ENCODE measurements at places on chromosomes 2 and 18.

- DNase-seq: no peak
These were observed 45.7 kb downstream of the HDAC4 start for GRCh38 chr2:239355139-239355538.

DNA sequence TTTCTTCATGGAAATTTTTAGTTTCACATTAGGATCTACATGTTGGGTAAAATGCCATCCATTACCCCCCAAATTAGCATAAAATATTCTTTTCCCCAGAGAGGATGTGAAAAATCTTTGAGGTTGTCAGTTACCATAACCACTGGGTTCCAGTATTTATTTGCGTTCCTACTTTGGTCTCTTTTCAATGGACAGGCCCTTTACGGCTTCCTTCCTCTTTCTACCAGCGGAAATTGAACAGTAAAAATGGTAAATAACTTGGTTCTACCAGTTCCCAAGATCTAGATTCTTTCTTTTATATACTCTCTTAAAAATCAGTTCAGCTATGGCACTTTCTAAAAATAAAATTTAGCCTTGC is 169.2 kb upstream of the APCDD1 start:
- no peak for DNase-seq

DNA sequence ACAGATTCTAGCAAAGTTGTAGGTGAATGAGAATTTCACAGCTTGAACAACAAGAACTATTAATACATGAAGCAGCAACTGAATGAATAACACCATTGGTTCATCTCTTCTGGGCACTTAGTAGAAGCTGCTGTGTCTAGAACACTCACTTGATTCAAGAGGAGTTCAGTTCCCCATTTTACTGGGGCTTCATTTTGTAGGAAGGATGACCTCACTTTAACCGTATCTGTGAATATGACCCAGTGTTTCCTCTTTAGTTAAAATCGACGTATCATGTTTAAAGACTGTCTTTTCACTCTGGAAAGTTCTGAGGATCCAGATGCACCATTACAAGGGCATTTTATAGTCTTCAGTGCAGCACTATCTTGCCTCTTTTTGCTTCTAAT is 47.8 kb downstream of the LRRTM1 start:
- no peak for DNase-seq

DNA sequence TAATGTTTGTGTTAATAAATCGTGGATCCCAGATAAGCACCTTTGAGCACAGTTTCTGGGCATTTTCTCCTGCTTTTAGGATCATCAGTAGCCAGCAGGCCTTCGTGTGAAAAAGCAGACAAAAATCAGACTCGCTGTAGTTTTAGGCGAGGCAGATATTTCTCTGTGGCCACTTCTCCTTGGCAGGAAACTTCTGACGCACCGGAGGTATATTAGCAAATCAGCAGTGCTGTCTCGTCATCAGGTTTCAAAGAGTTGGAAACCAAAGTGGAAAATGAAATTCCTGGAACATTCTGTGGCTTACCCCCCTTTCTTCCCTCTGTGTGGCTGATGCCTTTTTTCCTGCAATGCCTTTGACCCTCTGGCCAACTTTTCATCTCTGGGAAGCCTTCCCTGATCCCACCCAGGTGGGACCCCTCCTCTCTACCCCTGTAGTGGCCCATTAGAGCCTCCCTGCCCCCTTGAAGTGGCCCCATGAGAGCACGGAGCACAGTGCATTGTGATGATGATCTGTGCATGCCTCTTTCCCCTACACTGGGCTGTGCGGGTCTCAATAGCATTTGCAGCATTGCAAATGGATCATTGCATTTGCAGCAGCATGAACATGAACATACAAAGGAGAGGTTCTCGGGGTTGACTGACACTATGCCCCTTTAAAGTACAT is 93.3 kb downstream of the RNF144A start:
- no peak for DNase-seq

GRCh38 chr2:10638093-10638492 is 51.7 kb downstream of the NOL10 start:
- no peak for DNase-seq

DNA sequence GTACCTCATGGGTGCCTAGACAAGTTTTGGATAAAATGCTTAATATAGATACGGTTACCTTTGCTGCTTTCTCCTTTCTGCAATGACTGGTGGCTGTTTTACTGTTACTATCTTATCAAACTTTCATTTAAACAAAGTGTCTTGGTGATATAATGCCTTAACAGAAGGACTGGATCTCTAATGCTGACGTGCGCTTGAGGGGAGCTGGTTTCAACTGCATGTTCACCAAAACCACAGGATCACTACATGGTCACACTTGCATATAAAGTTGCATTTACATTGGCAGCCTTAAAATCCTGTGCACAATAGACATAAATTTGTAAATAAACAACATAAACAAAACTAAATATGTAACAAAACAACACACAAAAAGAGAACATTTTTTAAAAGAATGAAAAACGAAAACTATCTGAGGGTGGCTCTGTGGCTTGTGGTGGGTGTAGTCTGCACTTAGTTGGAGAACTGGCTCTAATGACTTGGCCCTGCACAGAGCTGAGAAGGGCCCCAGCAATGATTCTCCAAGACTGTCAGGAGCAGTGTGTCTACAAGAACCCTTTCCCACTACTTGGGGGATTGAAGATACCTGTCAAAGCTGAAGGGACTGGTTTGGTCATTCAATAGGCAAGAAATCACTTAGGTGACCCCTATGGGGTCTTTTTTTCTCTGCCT is 135.5 kb downstream of the UXS1 start:
- DNase-seq: no peak

- no peak for DNase-seq
These were observed 791.3 kb upstream of the CHAC2 start for GRCh38 chr2:52976143-52976949.

DNA sequence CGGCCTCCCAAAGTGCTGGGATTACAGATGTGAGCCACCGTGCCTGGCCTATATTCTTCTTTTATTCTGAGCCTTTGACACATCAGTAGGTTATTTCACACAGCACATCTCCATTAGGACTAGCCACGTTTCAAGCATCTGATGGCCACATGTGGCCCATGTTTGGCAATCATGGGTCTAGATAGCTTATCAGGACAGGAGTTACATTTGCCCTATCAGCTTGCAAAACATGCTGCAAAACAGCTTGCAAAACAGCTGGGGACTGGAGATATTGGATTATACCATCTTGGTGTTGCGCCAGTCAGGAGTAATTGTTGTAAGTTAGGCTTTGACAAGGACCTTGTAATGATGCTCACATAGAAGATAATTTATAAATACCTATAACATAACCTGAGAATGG is 94.9 kb downstream of the GBX2 start:
- DNase-seq: no peak

DNA sequence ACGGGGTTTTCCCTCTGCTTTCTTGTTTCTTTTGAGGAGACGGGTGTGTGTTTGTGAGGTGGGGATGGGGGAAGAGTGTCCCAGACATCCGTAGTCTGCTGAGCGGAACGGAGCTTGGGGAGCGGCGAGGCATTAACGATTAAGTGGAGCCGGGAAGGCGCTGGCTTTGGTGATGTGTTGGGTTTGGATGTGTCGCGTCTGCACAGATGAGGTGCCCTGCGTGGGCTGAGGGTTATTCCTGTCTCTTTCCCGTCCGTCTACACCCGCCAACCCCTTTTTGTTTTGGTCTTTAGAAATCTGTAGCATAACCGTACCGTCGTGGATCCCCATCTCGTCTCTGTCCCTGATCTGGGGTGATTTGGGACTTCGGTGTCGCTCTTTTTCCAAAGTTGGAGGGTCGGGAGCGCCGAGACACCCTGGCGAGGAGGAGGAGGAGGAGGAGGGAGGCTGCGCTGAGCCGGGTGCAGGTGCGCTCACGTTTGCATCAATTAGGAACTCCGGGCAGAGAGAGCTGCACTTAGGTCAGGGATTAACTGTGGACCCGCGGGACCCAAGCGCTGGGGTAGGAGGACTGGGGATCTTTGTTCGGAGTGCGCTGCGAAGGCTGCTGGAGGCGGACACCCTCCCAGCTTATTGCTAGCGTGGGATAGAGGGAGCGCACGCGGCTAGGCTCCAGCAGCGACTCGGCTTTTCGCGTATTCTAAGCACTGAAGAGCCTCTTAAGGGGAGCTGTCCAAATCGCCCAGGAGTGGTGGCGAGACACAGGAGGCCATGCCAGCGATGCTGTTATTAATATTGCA is 720.3 kb downstream of the DPP10 start:
- DNase-seq: no peak

- no peak for DNase-seq
These were observed 5.2 kb upstream of the KCNK3 start for GRCh38 chr2:26687328-26687727.

GRCh38 chr2:72431737-72432136 is 284.1 kb upstream of the CYP26B1 start:
- no peak for DNase-seq

GRCh38 chr2:221569871-221570270 is 2.2 kb downstream of the EPHA4 start:
- no peak for DNase-seq

DNA sequence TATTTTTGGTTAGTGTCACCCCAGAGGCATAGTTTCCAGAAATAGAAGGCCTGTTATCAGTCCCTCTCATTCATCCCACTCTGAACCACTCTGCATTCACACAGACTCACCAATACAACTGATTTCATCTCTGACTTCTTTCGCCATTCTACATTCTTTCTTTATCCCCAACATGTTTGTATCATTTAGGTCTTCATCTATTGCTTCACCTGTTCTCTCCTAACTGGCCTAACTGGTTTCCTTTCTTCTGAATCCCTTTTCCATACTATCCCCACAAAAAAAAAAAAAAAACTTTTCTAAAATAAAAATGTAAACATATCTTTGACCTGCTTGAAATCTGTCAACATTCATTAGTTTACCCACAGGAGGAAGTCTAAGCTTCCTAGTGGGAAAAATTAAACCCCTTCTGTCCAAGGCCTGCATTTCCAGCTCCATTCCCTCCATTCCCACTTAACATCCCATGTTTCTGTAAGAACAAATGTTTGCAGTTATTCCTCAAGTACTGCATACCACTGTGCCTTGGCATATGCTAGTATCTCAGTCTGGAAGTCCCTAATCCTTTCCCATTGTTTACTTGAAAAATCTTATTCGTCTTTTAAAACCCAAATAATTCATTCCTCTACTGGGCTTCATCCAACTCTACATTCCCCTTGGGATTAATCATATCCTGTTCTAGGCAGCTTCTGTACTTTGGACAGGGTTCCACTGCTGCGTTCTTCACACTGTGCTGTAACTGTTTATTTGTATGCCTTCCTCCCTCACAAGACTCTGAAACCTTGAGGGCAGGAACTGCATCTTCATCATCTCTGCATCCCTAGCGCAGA is 68.5 kb downstream of the FIGN start:
- no peak for DNase-seq

- DNase-seq: no peak
These were observed 101.9 kb downstream of the CTIF start for GRCh38 chr18:48640566-48641270.

- DNase-seq: no peak
These were observed 35.7 kb upstream of the ST3GAL5 start for GRCh38 chr2:85924522-85924921.

DNA sequence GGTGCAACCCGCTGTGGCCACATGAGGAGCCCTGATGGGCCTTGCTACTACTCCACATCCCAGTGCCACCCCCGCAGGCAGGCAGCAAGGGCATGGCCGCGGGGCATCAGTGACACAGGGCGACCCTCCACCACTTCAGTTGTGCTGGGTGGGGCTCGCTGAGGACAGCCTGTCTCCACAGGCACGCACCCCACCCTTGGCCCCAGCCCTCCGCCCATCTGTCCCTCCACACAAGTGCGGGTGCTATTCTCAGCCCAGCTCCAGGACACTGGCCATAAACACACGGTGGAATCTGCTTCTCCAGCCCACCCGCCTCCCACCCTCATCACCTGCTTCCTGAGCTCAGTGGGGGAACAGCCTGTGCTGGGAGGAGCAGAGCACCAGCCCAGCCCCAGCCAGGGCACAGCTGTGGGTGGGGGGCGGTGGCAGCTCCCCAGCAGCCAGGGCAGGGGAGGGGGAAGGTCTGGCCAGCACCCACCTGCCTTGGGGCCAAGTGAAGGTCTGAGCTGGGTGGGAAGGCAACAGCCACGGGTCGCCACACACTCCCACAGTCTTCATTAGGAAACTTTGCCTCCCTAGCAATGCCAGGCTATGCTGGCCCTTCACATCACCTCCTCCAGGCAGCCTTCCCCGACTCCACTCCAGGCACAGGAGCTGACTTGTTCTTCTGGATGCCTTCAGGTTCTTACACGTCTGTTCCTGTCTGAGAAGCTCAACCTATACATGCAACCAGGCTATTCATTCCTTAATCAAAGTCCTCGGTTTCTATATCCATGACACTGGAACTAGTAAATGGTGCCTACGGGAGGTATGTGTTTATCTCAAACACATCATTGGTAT is 16.5 kb downstream of the BIN1 start:
- DNase-seq: no peak

DNA sequence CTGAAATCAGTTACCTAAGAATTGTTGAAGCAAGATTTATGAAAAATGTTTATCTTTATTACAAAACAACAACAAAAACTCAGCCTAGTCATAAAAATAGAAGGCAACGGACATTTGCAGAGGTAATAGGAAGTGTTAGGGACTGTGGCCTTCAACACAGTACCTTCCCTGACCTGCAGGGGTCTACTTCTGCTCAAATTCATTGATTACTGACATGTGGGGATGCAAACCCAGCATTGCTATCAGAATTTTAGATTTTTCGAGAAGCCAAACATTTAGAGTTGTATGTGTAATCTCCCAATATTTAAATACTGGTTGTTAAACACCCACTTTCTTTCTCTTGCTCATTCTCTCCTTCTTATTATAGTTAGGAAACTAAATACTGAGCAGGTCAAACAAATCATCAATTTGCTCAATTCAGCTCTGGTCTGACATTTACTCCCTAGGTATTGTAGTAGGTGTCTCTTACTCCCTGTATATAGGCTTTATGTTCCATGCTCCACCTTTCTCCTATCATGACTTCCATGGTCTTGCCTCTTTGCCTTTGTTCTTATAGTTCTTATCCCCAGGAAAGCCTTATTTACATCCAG is 198.5 kb downstream of the UBE2E3 start:
- DNase-seq: no peak

GRCh38 chr2:240033330-240033678 is 3.1 kb upstream of the OR6B2 start:
- no peak for DNase-seq

DNA sequence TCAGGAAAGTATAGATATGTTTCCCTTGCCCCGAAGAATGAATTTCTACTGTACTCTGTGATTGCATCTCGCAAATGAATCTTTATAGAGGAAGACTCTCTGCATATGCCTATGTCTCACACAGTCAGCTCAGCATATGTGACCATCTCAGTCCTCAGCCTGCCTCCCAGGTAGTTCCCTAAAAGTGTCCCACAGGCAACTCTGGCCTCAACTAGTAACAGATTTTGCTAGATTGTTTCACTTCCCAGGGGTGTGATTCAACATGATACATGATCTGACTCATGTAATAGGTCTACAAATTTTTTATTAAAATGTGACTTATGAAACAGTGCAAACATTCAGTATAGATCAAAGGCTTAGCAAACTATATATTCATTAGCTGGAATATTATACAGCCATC is 296.6 kb upstream of the CRIM1 start:
- no peak for DNase-seq

DNA sequence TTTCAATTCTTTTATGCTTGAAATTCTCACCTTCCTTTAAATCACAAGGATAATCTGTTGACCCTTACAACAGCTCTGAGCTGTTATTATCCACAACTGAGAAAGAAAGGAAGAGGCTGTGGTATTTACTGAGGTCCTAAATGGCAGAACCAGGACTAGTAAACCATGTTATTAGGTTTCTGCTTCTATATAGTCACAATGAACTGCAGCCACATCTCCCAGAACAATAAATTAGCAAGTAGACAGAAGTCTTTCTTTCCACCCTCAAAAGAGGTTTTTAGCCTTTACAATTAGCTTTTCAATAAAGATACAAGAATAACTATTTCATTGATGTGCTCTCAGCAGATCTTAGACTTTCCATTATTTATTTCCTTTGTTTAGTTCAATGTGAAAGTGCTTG is 374.2 kb downstream of the NRXN1 start:
- no peak for DNase-seq

All from GM12891 (cell line).